Foreskin melanocyte (primary cell): ENCODE measurements at places on chromosomes 11 and 22.

DNA sequence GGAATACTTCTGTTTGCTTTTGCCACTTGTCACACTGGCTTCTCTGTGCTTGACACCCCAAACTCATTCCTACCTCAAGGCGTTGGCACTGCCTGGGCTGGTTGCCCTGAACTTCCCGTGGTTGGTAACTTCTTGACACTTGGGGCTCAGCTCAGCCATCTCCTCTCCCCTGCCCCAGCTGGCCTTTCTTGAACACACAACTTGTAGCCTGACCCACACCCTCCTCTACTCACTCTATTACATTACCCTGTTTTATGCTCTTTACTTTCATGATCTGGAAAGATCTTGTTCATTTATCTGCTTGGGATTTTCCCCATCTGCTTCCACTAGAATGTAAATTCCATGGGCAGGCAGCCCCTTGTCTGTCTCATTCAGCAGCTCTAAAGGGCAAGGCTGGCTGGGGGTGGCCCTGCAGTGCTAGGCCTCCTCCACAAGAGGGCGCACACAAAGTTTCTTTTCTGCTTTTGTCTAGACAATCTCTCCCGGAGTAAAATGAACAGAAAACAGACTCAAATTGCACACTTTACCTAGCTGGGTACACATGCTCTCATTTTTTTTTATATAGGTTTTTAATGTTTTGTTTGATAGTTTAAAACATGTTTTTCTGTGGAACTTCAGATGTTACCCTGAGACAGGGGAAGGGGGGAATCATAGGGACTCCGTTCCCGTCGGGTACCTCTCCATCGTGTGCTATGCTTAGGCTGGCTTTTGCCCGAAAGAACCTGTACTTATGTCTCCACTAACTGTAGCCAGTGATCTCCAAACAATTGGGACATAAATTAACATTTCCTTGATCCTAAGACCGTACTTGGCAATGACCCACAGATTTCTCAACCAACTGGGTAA lies 16.4 kb upstream of the MRGPRX2 start:
- peak; percentile 34 for DNase-seq

GRCh38 chr11:41040474-41040873 lies 419.0 kb downstream of the LRRC4C start:
- DNase-seq, result no peak

DNA sequence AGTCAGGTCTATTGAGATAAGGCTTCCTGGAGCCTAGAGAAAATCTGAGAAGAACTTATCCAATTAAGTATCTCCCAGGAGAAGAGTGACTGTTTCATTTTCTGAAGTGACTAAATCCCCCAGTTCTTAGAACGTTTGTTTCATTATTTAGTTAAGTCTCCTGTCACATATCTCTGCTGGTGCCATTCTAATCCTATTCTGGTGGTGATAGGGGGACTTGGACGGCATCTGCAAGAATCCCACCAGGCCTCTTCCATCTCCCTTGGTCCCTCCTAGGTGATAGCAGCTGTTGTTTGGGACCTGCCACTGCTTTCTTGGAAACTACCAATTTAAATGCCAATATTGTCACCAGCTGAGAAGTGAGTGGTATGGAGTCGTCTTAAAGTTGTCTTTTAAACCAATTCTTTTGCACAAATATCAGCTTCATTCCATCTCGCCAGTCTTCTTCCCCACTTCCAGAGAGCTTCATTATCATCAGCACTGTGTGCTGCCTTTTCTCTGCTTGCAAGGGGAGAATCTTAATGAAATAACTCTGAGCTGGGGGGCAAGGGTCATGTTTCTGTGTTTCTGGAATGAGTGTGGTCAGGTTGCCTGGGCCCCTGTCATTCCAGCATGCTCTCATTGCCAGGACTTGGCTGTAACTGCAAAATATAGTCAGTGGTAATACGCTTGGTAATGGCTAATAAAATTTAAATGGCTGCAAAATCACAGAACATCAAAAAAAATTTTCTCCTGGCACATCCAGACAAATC lies 104.8 kb downstream of the LDLRAD3 start:
- DNase-seq, result no peak

- no peak for DNase-seq
Measured at GRCh38 chr22:44783581-44783980, 31.2 kb downstream of the ARHGAP8 start.

DNA sequence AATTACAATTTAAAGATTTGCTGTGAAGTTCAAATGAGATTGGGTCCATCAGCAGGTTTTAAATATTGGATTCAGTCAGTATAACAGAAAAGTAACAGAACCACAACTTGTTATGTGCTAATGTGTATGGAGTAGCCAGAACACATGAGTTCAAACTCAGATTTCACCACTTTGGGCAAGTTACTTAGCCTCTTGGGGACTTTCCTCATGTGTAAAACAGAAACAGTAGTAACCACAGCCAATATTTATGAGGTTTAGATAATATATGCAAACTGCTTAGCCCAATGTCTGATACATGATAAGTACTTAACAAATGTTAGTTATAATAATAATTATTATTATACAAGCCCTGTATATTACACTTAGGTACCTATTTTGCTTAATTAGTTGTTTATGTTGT lies 21.8 kb upstream of the SLC5A12 start:
- no peak for DNase-seq

- no peak for DNase-seq
Measured at GRCh38 chr11:130774703-130775102, 141.6 kb downstream of the SNX19 start.

DNA sequence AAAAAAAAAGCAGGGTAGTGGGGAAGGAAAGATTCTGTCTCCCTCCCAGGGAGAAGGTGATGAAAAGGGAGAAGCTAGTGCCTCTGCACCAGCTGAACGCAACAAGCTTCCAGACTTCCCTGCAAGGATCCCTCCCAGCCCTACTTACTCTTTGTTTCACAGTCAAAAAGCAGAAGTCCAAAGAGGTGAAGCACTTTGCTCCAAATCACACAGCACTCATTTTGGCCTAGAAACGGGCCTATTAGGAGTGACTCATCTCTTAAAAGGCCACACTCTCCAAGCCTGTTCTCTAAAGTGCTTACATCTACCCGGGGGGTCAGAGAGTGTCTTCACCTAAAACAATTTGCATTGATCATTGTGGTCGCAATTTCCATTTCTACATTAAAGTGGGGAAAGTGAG lies 17.7 kb upstream of the GRK3 start:
- DNase-seq, result no peak

GRCh38 chr11:65700399-65700798 lies 11.7 kb upstream of the KAT5 start:
- DNase-seq, result no peak

GRCh38 chr22:17786435-17787161 lies 12.3 kb upstream of the BID start:
- DNase-seq, result peak; percentile 54

GRCh38 chr11:75233754-75234172 lies 6.8 kb upstream of the TPBGL start:
- peak; percentile 63 for DNase-seq

DNA sequence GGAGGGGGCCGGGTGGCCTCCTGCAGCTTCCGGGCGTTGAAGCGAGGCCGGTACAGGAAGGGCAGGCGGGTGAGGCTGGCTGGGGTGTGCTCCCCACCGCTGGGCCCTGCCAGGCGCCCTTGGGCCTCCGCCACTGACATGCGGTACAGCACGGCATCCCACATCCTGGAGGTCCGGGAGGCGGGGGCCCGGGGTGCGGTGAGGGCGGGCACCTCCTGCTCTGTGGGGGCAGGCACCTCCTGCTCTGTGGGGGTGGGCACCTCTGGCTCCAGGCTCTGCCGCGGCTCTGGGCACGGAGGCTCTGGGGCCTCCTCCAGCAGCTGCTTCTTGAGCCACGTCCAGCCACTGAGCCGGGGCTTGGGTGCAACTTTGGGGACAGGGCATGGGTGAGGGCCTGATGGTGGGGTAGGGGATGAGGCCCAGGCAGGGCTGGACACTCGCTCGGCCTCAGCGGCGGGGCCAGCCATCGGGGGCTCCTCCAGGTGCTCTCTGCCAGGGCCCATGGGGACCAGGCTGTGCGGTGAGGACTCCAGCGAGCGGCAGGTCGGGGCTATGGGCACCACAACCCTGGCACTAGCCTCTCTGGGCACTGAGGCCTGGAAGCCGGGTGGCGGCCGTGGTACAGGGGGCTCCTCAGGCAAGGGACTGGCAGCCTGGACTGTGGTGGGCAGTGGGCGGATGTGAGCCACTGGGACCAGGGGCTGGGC lies 2.3 kb downstream of the PRR33 start:
- DNase-seq, result no peak

DNA sequence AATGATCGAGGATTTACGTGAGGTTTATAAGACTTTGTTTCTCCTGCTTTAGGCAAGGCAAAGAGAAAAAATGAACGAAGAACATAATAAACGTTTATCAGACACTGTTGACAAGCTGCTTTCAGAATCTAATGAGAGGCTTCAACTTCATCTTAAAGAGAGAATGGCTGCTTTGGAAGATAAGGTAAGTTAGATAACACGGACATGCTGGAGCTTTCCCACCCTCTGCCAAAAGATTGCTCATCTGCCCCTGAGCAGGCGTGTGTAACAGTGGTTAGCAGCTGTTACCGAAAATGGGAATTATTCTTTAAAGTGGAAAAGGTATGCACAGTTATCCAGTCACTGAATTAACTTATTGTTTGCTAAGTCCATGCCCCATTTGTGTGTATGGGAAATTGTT lies 62.8 kb upstream of the CTTN start:
- no peak for DNase-seq

GRCh38 chr22:45987136-45987861 lies 10.3 kb upstream of the WNT7B start:
- DNase-seq, result no peak

DNA sequence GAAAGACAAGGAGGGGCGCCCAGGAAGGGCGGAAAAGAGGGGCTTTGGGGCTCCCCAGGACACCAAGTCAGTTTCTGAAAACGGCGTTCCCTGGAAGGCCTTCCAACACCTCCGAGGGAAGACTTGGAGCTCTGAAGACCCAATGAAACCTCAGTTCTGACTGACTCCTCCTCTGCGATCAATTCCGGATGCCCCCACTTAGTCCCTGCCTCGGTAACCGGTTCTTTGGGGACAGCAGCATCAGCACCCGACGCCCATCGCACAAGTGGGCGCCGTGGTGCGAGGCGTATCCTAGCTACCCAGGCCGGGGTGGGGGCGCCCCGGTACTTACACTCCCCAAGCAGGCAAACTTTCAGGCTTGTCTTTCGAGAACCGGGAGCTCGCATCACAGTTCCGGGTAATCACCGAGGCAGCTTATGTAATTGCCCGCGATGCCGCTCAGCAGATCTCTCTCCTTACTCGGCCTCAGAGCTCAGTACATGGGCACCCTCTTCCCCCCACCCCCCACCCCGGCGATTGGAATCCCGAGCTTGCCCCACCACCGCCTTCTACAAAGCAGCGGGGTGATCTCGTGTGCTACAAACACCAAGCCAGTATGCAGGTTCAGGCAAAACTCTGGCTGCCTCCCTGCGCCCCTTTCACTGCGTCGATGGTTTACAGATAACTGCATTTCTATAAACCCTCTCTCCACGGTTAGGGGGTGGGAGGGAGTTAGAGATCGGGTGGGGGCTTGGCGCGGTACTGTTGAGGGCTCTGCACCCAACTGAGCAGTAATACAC lies 2.0 kb downstream of the TENM4 start:
- DNase-seq, result no peak

- DNase-seq, result no peak
Measured at GRCh38 chr22:24541681-24542515, 13.0 kb downstream of the GUCD1 start.

DNA sequence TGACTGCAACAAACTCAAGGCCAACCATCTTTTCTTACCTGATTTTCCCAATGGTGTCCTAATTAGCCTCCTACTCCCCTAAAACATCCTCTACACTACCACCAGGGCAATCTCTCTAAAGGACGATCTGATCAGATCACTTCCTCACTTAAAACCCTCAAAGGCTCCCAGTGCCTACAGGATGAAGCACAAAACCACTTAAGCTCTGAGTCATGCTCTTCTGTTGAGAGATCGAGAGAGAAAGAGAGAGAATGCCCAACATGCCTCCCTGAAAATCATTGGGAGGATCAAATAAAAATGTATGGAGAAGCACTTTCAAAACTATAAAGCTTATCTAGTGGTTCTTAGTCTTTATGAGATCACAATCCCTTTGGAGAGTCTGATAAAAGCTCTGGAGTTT lies 171.1 kb downstream of the CADM1 start:
- DNase-seq, result peak; percentile 29

DNA sequence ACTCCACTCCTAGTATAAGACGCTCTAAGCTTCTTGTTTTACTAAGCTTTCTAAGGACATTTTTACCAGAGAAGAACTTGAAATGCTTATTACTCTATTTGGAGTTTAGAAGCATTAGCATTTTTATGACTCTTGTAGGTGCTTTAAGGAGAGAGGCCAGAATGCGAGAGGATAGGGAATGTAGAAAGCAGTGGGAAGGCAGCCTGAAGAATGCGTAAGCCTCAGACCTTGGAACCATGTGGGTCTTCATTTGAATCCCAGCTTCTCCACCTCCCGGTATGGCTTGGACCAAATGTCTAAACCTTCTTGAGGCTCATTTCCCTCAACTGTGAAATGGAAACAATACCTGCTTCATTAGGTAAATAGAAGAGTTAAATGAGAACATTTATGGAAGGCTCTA lies 60.0 kb upstream of the AMOTL1 start:
- no peak for DNase-seq

DNA sequence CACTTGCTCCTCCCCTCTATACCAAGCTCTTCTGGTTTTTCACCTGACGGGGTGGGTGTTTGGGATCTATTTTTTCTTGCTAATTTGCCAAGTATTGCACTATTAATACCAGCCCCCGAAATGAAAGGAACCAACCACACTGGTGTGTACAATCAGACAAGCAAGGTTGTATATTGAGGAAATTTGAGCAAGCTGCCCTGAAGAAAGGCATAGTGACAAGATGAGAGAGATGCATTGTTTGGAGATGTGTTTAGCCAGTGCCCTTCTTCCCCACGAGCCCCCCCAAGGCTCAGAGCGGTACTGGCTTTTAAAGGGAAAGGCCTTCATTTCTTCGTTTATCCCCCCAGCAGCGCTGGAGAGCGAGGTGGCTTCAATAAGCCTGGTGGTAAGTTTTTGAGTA lies 15.2 kb upstream of the GAS2L1 start:
- no peak for DNase-seq
